ENCODE measurements at places on chromosomes 7 and 10. TPM values are rescaled to one million over a fixed set of nuclear protein-coding genes. Genes with fewer than 3 reads are reported as not detected.

DNA sequence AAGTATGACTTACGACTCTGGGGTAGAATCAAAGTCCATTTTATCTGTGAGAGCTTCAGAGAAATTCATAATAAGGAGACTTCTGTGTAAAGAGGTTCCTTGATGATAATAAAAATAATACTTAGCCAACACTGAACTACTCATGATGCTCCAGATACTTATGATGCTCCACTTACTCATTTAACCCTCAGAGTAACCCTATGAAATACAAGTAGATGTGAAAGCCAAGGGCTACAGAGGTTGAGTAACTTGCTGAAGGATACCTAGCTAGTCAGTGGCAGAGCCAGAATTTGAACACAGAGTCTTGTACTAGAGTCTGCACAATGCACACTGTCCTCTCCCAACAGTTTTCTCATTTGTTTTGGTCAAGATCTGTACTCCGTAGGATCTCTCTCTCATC, 89.5 kb downstream of the HECW1 start:
- DNase-seq = no peak

GRCh38 chr7:35003679-35004303, 33.5 kb downstream of the DPY19L1 start:
- peak; percentile 90 for DNase-seq

GRCh38 chr7:28217143-28217542, 36.5 kb upstream of the JAZF1 start:
- DNase-seq = no peak

DNA sequence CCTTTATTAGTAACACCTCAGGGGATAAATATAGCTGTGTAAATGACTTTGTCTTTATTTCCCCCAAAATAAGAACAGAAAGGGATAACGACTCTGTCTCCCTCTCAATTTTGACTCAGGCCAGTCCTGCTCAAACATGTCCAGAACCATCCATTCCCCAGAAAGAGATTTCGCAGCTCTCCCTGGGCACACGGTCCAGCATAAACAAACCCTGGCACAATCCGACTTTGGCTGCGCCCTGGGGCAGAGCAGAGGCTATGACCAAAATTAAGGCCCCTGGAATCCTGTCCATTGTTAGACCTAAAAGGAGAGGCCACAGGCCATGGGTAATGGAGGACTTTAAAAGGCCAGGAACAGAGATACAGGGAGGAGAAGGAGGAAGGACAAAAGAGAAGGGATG, 99.1 kb downstream of the PRPF18 start:
- no peak for DNase-seq

- no peak for DNase-seq
Measured at GRCh38 chr7:39923091-39923490, 27.0 kb upstream of the CDK13 start.

GRCh38 chr7:66078067-66078466, 2.4 kb downstream of the ASL start:
- no peak for DNase-seq

- no peak for DNase-seq
Measured at GRCh38 chr7:121576148-121576917, 180.2 kb upstream of the FAM3C start.

- DNase-seq = peak; percentile 58
Measured at GRCh38 chr10:3784510-3785250, at the start of gene KLF6. KLF6 (minus strand) TSS chr10:3785209; CDS start chr10:3785014, 195 bp downstream.

- no peak for DNase-seq
Measured at GRCh38 chr10:48478980-48479811, 125.7 kb downstream of the ARHGAP22 start.

- no peak for DNase-seq
Measured at GRCh38 chr7:24018331-24018730, 265.7 kb upstream of the NPY start.

DNA sequence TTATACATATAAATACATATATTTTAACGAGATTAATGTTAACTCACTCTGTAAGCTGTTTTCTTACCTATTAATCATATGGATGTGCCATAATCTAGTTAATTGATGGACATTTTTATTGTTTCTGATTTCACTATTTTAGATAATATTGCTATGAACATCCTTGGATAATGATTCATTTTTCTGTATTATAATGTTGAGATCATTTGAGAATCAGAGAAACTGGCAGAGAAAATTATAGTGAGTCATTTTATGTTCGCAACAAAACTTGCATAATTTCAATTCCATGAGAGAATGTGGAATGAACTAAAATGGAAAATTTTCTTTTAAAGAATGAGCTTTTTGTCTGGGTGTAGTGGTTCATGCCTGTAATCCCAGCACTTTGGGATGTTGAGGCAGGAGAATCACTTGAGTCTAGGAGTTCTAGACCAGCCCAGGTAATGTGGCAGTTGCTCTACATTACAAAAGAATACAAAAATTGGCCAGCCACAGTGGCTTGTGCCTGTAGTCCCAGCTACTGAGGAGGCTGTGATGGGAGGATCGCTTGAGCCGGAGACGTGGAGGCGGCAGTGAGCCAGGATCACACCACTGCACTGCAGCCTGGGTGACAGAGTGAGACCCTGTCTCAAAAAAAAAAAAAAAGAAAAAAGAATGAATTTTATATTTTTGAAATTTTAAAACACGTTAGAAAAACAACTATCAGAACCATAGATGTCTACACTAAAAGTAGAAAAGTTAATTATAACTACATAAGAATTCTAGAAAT, 40.5 kb downstream of the PAPSS2 start:
- DNase-seq = peak; percentile 85

DNA sequence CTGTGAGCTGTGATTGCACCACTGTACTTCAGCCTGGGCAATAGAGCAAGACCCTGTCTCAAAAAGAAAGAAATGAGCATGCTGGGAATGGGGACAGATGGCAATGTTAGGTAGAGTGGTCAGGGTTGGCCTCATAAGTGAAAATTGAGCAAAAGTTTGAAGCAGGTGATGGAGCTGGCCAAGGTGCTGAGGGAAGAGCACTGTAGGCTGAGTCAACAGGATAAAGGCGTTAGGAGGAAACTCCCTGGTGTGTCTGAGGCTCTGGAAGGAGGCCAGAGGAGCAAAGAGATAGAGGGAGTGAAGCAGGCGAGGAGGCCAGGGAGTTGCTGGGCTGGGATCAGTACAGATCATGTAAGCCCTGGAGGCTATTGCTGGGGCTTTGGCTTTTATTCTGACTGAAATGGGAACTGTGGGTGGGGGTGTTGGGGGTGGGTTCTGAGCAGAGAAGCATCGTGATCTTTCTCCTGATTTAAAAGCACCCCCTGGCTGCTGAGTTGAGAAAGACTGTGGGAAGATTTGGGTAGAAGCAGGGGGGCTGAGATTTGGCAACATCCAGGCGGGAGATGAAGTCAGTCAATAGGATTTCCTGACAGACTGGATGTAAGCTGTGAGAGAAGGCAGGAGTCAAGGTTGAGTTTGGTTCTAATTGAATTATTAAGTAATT, 52.5 kb upstream of the VKORC1L1 start:
- DNase-seq = no peak

GRCh38 chr10:129699722-129700340, 232.8 kb downstream of the MGMT start:
- no peak for DNase-seq

DNA sequence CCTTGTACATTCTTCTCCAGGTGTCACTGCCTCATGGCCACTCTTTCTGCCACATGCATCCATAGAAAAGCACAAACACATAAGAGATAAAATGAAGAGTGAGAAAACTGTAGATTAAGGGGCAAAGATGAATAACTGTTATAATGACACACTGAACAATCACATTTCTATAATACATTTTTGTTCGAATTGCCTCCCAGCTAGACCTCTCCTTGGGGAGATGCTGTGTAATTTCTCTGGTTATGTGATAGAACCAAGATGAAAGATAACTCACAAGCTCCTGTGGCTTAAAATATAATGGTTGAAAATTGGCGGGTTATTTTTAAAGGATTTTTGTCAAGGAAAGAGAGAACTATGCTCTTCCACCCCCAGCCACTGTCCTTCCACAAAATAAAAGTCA, 60.2 kb upstream of the STEAP1 start:
- no peak for DNase-seq

DNA sequence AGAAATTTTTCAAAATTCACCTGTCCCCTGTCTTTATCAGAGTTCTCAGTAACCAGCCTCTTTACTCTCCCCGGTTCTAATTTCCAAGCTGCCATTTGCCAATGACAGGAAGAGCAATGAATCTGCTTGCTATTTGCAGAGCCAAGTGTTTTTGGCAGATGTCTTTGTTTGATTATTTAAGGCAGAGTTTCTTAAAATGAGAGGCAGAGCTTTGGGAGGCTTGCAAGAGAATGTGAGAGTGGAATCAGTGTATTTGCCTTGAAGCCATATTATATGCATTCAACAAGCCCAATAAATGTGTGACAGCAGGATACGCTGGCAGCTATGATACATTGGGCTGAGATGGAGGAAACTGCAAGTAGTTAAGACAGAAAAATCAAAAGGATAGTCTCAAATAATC, 196.5 kb downstream of the PHF14 start:
- no peak for DNase-seq

- DNase-seq = no peak
Measured at GRCh38 chr7:84900215-84900614, 286.6 kb downstream of the SEMA3D start.

DNA sequence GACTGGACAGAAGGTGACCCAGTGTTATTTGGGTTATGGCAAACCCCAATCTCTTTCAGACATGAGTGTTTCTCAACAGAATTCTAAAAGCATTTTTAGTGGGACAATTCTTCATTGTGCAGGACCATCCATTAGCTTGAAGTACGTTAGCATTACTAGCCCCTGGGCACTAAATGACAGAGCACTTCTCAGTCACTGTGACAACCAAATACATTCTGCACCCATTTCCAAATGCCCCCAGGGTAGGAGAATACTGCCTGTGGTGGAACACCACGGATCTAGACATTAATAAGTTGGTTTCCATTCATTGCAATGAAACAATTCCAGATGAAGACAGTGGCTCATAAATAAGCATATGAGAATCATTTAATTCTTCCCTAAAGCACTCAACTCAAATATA, 102.4 kb upstream of the FRMD4A start:
- DNase-seq = no peak

DNA sequence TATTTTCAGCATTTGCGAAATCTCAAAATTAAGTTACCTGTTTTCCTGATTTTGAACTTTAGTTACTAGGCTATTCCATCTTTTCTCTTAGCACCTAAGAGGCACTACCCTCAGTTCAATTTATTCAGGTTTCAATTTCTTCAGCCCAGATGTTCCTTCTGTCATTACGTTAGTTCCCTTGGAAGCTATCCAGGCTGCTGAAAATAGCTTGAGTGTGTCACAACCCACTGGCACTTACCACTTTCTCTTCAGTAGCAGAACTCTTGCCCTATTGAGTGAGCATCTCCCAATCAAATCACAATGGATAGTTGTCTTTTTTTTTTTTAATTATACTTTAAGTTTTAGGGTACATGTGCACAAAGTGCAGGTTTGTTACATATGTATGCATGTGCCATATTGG, 332.7 kb upstream of the LRGUK start:
- no peak for DNase-seq

DNA sequence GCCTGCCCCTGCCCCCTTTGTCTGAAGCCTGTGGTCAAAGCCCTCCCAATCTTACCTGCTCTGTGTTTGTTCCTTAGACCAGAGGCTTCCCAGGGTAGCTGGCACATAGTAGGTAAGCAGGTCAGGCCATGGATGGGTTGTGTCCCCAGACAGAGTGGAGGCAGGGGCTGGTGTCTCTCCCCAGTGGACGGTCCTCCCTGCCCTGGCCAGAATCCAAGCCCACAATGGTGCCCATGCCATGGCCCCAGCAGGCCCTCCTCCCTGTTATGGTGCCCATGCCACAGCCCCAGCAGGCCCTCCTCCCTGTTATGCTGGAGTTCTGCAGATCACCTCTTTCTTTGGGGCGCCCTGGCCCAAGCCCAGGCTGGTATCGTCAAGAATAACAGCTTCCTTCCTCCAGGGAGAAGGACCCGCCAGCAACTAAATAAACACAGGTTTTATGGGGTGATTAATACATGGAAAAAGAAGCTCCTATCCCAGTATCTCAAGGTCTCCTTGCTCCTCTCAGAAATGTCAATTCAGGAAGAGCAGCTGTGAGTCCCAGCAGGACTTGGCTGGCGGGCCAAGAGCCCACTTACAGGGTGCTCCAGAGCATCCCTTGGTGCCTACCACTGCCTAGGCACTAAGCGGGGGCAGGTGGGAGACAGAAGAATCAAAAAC, 82.0 kb downstream of the NEURL1 start:
- DNase-seq = no peak

GRCh38 chr7:130356121-130356875, 11.7 kb downstream of the CPA5 start:
- DNase-seq = peak; percentile 96

- peak; percentile 33 for DNase-seq
Measured at GRCh38 chr7:80410081-80410480, 101.8 kb downstream of the GNAT3 start.

DNA sequence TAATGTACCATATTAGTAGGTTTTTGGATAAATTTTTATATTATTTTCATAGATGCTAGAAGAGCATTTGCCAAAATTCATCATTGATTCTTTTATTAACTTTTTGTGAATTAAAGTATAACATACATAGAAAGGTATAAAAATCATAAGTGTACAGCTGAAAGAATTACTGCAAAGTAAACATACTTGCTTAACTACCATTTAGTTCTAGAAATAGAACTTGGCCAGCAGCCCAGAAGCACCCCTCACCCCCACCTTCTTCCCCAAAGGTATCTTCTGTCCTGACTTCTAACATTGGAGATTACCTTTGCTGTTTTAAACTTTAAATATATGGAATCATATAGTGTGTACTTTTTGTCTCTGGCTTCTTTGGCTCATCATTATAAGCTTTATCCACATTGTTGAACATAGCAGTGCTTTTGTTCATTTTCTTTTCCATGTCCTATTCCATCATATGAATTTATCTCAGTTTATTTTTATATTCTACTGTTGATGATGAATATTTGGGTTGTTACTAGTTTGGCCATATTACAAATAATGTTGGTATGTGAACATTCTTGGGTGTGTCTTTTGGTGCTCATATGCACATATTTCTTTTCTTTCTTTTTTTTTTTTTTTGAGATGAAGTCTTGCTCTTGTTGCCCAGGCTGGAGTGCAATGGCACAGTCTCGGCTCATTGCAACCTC, 142.8 kb downstream of the ADK start:
- peak; percentile 86 for DNase-seq

DNA sequence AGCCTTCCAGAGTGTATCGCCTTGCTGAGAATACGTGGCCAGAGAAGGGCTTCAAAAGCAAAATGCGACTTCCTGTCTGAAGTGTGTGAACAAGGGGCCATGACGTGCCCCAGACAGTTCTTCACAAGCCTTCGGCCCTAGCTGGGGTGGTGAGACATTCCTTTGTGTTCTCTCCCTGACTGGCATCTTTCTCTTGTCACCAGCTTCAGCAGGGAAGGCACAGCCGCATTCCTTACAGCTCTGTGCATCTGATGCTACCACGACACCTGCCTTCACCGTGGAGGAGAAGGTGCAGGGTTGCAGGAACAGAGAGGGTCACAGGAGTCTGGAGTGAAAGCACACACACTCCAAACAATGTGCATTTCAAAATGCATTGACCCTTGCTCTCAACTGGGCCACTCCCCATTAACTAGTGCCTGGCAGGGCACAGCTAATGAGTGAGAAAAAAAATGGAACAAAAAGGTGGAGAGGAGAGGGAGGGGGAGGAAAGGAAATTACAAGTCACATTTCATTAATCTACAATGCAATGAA, 93.4 kb downstream of the GPR26 start:
- no peak for DNase-seq

The RET gene
- 0.27 TPM for total RNA-seq

The PBLD gene
- 6.6 TPM for total RNA-seq

The CPXM2 gene
- total RNA-seq = 64.0 TPM

The SP4 gene
- total RNA-seq = 17.0 TPM

The COBL gene
- total RNA-seq = not detected

The KLF6 gene
- total RNA-seq = 47.8 TPM

The SDK1 gene
- total RNA-seq = not detected

The IFIT1B gene
- not detected for total RNA-seq

The GALNT17 gene
- total RNA-seq = not detected

The NPFFR1 gene
- total RNA-seq = not detected
